ENCODE measurements at places on chromosomes 2 and 18.

DNA sequence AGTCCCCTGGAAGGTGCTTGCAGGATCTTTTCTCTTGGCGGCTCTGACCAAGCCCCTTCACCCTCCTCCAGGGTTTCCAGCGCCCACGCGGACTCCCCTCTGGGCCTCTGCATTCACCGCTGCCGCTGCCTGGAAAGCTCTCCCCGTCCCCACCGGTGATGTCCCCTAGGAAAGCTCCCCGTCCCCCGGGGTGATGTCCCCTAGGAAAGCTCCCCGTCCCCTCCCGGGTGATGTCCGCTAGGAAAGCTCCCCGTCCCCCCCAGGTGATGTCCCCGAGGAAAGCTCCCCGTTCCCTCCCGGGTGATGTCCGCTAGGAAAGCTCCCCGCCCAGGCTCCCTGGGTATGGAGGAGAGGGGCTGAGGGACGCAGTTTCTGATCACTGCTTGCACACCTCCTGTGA lies 27.9 kb downstream of the ZAP70 start:
- DNase-seq, result no peak

DNA sequence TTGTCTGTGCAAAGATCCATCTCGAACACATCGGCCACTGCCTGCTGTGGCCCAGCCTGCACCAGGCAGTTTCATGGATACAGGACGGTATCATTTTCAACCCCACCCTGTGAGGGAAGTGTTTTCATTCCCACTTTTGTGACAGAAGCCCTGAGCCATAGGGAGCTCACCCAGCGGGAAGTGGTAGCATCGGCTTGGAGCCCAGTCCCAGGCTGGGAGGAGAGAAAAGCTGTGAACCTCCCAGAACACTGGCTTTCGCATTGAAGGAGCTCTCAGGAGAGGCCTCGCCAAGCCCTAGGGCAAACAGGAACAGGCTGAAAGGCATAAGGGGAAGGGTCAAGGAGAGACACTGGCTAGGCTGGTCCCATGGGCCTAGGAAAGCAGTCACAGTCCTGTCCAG lies 166.1 kb downstream of the TFCP2L1 start:
- DNase-seq, result no peak

DNA sequence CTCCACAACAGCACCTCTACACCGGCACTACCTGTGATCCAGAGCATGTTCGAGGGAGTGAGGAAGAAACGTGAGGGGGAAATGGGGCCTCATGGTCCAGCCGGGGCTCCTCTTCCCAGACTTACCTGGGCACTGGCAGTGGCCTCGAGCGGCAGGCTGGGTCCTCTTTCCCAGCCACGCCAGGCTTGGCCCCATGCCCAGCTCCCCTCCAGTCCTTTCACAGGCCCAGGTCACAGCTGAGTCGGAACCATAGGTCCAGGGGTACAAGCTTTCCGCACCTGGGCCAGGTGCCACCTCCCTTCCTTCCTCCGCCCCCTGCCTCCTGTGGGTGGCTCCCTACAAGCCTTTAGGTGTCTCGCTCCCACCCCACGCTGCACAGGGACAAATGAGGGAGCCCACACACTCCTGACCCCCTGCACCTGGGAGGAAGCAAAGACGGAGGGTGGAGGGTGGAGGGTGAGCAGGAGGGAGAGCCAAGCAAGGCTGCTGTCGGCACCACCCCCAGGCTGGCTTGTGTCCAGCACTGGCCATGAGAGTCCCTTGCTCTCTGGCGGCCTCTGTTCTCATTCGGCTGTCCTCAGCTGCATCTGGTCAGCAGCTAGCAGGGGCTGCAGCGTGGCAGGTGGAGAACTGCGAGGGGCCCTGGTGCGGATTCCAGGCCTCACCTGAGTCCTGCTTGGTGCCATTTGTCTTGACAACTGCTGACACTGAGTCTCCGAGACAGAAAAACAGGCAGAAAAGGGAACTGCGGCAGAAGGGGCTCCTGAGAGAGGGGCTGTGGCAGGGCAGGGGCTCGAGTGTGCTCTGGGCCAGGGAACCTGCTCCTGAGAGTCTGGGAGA lies 26.8 kb downstream of the ADRA2B start:
- no peak for DNase-seq

GRCh38 chr2:10046931-10047330 lies 3.6 kb downstream of the KLF11 start:
- DNase-seq, result no peak

DNA sequence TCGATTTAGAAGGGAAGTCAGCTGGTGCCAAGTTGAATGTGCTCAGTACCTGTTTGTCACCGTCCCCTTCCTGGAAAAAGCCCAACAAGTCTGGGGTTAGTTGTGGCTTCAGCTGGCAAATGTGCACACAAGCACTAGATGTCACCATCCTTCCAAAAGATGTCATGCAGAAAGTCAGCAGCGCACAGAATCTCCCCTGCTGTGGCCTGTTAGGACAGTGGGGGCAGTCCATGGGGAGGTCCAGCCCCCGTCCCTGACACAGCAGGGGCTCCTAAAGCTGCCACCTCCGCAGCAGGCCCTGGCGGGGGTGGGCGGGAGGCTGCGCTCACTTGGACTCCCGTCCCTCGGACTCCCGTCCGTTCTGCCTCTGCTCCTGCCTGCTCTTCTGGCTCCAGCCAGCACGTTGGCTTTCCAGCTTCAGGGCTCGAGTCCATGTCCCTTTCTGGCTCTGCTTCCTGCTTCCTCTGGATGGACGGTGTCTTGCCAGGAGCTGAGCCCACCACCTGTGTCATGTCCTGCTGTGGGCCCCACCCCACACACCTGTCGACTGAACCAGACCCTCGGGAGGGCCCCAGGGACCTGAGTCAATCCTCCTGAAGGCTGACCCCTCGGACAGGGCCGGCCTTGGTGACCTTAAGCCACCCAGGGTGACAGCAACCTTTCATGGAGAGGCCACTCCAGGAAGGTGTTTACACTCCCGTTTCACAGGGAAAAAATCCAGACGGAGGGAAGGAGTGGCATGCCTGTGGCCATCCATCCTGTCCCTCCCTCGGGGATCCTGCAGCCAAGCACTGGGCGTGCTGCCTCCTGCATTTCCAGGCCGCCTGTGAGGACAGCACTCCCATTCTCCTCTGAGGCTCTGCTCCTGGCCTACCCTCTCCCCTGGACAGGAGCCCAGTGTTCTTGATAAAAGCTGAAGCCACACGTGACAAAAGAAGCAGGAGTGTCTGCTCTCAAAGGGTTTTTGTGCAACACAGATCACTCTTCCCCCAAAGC lies 8.5 kb downstream of the RAB17 start:
- no peak for DNase-seq

- DNase-seq, result no peak
These were observed 92.2 kb downstream of the DPP4 start for GRCh38 chr2:161981679-161982250.

DNA sequence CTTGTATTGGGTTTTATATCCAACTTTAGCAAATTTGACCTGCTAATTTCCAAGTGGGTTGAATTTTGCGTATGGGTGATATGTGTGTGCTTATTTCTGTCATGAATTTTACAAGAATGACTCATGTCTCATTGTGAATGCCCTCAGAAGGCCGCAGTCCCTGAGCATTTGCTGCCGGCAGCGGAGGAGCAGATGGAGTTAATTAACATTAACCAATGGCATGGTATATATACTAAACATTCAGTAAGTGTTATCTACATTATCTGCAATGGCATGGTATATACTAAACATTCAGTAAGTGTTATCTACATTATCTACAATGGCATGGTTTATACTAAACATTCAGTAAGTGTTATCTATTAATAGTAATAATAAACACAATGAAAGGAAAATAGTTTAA lies 90.1 kb downstream of the DOK6 start:
- no peak for DNase-seq

- no peak for DNase-seq
These were observed 238.2 kb downstream of the GCA start for GRCh38 chr2:162581959-162582798.

DNA sequence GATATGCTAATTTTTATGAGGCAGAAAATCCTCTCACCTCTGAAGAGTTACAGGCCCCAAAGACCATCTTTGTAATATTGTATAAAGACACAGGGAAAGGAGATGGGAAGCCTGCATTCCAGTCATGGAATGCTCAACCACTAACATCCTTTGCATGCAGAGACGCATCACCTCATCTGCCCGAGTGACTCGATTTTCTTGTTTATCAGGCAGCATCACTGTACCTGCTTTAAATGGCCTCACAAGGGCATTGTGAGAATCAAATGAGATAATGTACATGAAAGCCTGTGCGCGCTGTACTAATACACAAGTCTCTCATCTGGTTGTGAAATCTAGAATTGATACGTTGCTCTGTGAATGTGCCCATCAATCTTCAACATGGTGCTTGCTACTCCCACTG lies 10.2 kb upstream of the TMEM247 start:
- no peak for DNase-seq

DNA sequence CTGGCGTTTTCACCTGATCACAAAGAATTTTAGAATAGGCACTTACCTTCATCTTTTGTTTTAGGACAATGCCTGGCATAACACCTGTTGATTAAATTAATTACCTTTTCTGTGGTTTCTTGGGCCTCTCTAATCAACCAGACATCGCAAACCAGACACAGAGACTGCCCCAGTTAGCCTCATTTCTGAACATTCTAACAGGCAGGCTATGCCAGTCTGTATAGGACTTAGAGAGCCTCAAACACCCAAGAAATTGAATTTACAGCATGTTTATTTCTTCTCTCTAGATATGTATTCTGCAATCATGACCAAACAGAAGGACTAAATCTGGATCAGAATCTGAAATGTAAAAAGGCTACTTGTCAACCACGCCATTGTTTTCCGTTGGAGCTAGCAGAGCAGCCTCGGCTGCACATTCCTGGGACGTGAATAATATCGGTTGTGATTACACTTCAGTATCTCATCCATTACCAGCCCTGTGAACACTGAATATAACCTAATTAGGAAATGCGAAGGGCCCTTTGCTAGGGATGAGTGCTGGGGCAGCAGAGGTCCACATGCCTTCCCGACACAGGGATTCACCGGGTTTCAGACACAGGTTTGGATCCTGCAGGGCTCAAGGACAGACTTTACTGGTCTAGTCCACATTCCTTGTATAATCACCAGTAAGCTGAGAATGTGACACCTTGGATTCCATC lies 17.5 kb upstream of the CDC42EP3 start:
- no peak for DNase-seq

DNA sequence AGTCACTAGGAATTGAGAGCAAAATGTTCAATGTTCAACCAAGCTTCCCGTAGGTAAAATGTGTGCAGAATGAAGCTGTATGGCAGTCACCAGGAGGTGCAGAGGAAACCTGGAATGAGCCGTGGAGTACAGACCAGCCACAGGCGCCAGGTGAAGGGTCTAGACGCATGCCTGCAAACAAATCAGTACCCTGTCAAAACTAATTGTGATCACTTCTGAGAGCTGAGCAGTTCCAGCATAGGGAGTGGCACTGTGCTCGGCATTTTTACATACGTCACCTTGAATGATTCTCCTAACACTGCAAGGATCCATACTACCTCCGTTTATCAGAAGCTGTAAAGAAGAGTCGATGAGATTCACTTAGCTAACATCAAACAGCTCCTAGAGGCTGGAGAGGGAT lies 346.1 kb upstream of the ID2 start:
- DNase-seq, result no peak

DNA sequence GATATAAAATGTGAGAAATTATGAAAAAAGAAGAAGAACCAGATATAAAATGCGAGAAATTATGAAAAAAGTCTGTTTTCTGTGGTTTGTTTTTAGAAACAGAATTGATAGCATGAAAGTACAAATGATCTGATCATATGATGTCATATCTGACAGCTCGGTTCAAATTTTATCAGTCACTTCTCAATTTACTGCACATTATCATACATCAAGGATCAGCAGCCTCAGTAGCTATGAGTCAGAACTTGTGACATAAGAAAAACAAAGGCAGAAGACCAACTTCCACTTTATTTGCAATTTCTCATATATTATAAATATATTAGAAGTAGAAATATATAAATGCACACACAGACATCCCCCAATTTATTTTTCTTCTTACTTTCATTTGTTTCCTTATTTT lies 634.0 kb downstream of the LRP1B start:
- DNase-seq, result no peak

GRCh38 chr2:10192392-10193015 lies 70.0 kb downstream of the RRM2 start:
- DNase-seq, result no peak

DNA sequence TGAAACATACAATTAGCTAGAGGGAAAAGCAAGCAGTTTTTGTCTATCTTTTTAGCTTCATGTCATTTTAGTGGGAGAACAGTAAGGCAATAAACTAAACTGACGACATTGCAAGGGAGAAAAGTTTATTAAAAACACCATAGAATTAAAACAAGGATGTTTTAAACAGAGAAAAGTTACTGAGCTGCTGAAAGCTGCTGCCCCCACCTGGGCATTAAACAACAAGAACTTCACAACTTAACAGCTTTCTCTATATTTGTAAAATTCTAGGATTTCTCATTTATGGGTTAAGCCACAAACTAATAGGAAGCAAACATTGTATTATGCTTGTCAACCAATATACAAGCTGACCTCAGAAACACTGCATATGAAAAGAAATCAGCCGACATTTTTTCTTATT lies 289.2 kb downstream of the ERBB4 start:
- no peak for DNase-seq

DNA sequence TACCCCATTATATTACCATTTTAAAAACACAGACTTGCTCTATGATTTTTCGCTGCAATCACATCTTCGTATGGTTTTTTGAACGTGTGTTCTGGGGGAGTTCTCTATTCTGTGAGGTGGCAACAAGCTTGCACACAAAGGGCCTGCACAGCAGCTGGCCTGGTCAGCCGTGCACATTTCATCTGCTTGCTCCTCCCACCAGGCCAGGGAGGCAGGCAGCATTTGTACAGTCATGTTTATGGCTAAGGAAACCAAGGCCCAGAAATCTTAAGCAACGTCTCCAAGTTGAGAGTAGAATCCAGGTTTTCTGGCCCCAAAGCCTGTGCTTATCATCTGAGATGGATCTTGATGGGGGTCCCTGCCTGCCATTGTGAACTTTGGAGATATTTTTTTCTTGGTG lies 106.4 kb upstream of the SMIM21 start:
- no peak for DNase-seq

GRCh38 chr2:209368914-209369313 lies 54.9 kb upstream of the MAP2 start:
- DNase-seq, result no peak

- no peak for DNase-seq
These were observed 114.5 kb downstream of the AGAP1 start for GRCh38 chr2:235608200-235608887.

DNA sequence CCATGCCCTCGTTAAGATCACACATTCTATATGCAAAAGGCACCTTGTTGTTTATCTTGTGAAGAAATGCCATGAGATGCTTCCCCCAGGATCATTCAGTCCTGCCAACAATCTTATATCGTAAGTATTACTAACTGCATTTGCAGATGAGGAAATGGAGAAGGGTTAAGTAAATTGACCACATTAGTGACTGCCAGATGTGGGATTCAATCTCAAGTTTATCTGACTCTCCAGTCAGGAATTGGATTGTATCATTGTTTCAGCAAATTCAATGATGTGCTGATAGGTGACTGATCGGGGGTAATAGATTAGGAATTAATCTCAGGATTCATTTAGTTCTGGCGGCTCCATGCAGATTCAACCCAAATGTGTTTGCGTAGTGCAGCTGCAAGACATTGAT lies 106.2 kb downstream of the CNTNAP5 start:
- DNase-seq, result no peak

GRCh38 chr2:46363535-46364170 lies 66.4 kb downstream of the EPAS1 start:
- no peak for DNase-seq

Measured in stimulated activated CD8-positive, alpha-beta memory T cell treated with anti-CD3 and anti-CD28 coated beads, Interleukin-15, amount 100 ng/mL, for 24 hours (primary cell).